ENCODE measurements at places on chromosomes 1 and 21. TPM values are rescaled to one million over a fixed set of nuclear protein-coding genes. Genes with fewer than 3 reads are reported as not detected.
A peak's percentile ranks its signal among the peaks of the same experiment; 100 is the strongest.

DNA sequence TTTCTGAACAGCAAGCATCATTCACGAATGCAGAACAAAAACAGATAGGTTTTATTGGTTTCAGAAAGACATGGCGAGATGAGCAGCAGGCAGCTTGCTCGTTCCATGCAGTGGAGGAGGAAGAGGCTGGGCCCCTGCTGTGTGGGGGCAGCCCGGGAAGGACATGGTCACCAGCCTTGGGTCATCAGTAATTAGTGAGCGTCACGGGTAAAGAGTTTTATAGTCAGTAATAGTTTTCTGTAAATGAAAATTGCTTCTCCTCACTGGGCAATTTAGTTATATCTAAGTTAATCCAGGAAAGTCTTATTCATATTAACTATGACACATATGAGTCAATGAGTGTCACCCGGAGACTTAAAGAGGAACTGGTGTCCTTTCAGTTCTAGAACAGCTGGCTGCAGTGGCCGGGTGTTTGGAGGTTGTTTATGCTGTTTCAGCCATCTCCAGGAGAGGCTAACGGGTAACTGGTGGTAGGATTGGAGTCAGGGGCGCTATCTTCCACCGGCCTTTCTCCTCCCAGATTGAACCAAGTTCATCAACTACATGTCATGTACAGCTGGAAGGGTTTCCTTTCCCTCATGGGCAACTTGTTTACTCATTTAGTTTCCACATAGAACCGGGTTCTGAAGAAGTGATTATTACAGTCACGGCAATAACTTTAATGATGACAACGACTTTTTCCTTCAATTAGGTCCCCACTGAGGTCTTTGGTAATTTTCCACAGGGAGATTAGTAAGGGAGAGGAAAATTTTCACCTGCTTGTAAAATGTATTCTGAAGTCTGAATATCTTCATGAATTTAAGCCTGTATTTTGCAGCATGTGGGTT, 34.6 kb upstream of the SLC45A1 start:
- no peak overlapping the region for H3K27ac ChIP-seq
- H3K4me1 ChIP-seq: peaks cover 19% of the 10 kb centered on the region
- H3K36me3 ChIP-seq: no peaks in the 10 kb centered on the region
- DNase-seq: peak; percentile 20
- H3K4me3 ChIP-seq: peak overlapping the region; percentile 11

GRCh38 chr1:215273838-215274516, 191.4 kb downstream of the KCNK2 start:
- no peak for DNase-seq
- H3K4me1 ChIP-seq: no peaks in the 10 kb centered on the region
- H3K4me3 ChIP-seq: no peak overlapping the region
- H3K27me3 ChIP-seq: no peaks in the 10 kb centered on the region
- H3K36me3 ChIP-seq: no peaks in the 10 kb centered on the region
- no peak overlapping the region for H3K27ac ChIP-seq

GRCh38 chr1:51553911-51554310, 34.8 kb upstream of the EPS15 start:
- H3K4me3 ChIP-seq: no peak overlapping the region
- H3K4me1 ChIP-seq: peaks cover 31% of the 10 kb centered on the region
- H3K27me3 ChIP-seq: no peaks in the 10 kb centered on the region

- H3K36me3 ChIP-seq: no peaks in the 10 kb centered on the region
- H3K4me1 ChIP-seq: no peaks in the 10 kb centered on the region
- H3K4me3 ChIP-seq: no peak overlapping the region
- peaks cover 2% of the 10 kb centered on the region for H3K27me3 ChIP-seq
- no peak overlapping the region for H3K27ac ChIP-seq
- DNase-seq: no peak
Measured at GRCh38 chr1:30469426-30469825, 254.0 kb downstream of the MATN1 start.

- peaks cover 40% of the 10 kb centered on the region for H3K27me3 ChIP-seq
- H3K36me3 ChIP-seq: no peaks in the 10 kb centered on the region
- no peak overlapping the region for H3K4me3 ChIP-seq
- H3K27ac ChIP-seq: no peak overlapping the region
- no peak for DNase-seq
- H3K4me1 ChIP-seq: no peaks in the 10 kb centered on the region
Measured at GRCh38 chr1:203450479-203451149, 25.0 kb upstream of the PRELP start.

DNA sequence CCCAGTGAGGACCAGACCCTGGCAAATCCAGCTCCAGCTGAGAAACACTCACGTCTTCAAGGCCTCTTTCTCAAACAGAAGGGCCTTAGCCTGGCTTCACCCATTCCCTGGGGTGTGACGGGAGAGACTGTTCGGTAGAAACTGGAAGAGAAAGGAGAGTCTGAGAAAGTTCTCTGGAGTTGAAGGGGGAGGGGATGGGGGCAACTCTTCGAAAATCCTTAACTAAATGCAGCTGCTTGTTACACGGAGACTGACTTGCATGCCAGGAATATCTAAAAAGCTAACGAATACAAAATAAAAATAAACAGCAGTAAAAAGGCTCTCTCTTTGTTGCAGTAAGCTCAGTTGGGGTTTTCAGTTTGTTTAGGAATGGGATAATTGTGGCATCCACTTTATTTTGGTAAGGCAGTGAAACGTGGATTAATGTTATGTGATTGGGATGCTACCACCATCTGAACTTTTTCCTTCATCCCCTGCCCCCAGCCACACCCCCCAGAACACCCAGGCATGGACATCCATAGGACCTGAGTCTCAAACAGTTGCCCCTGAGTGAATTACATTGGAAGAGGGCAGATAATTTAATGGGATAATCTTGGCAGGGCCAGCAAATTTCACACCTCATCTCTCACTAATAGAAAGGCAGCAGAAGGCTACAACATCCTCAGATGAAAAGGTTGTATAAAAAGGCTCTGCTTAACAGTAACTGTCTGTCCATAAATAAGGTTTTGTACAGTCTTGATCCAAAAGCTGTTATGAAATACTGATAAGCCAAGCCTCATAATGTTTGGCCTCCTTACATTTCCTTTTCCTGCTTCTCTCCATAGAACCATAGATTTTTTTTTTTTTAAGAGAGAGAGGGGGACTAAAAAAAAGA, 5.8 kb downstream of the ROR1 start:
- DNase-seq: no peak
- H3K4me1 ChIP-seq: peaks cover 8% of the 10 kb centered on the region
- no peaks in the 10 kb centered on the region for H3K36me3 ChIP-seq
- H3K27ac ChIP-seq: no peak overlapping the region
- H3K27me3 ChIP-seq: peaks cover 58% of the 10 kb centered on the region

DNA sequence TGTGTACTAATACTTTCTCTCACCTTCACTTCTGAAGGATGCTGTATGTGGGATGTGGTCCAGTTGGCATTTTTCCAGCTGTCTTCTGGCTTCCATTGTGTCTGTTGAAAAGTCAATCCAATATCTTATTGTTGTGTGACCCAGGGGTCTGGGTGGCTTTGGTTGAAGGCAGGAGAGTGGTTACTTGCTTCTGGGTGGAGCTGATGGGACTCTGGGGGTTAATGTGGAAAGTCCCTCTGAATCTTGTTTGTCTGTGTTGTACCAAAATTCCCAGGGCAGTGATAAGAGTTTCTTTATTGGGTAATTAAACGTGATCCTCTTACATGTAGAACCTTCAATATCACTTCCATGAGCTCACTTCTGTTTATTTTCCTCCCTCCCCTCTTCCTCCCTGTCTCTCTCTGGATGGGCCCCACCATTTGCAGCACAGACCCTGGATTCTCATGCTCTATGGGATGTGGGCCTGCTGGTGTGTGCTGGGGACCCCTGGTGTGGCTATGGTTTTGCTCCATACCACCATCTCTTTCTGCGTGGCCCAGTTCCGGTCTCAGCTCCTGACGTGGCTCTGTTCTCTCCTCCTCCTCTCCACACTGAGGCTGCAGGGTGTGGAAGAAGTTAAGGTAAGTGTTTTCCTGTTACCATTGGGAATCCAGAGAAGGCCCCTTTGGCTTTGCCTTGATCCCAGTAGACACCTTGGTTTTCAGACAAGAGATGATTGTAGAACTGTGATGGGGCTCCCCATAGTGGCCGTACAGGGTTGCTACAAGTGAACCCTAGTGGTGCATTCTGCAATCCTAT, 71.5 kb downstream of the HHAT start:
- H3K4me3 ChIP-seq: no peak overlapping the region
- H3K36me3 ChIP-seq: no peaks in the 10 kb centered on the region

GRCh38 chr1:224432146-224432545, 2.5 kb downstream of the WDR26 start:
- peaks cover 63% of the 10 kb centered on the region for H3K4me1 ChIP-seq
- DNase-seq: no peak
- H3K27me3 ChIP-seq: no peaks in the 10 kb centered on the region
- H3K4me3 ChIP-seq: peak overlapping the region; percentile 74
- H3K27ac ChIP-seq: peak overlapping the region; percentile 84

DNA sequence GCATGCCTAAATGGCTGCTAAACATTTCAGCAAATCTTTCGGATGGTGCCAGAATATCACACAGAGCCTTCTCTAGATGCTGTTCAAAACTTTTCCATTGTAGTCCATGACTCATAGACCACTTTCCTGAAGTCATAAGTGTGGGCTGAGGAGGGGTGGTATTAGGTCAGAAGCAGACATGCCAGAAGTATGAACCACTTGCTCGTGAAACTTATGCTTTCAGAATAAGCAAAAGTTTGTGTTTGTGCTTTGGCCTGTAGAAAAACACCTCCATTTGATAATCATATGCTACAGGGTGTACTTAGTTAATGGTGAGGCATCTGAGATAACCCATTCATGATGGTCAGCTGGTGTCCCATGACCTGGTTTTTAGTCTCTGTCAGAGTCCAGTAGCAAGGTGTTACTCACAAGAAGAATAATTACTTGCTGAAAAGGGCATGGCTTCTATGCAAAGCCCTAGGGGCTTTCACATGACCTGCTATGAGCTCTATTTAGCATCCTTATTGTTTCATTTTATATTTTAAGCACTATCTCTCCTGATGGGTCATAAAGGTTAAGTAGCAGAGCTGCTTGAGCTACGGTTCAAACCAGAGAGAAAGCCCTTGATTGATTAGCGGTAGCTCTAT, 183.1 kb upstream of the IVNS1ABP start:
- DNase-seq: no peak
- no peaks in the 10 kb centered on the region for H3K4me1 ChIP-seq
- H3K27me3 ChIP-seq: no peaks in the 10 kb centered on the region
- H3K27ac ChIP-seq: no peak overlapping the region
- H3K4me3 ChIP-seq: no peak overlapping the region

- H3K27ac ChIP-seq: no peak overlapping the region
- H3K4me1 ChIP-seq: peaks cover 21% of the 10 kb centered on the region
- H3K27me3 ChIP-seq: no peaks in the 10 kb centered on the region
- no peak for DNase-seq
Measured at GRCh38 chr1:156464335-156464734, 36.2 kb downstream of the MEF2D start.

GRCh38 chr1:41741244-41741643, 177.5 kb downstream of the HIVEP3 start:
- no peak overlapping the region for H3K4me3 ChIP-seq
- H3K4me1 ChIP-seq: peaks cover 88% of the 10 kb centered on the region
- no peaks in the 10 kb centered on the region for H3K27me3 ChIP-seq

DNA sequence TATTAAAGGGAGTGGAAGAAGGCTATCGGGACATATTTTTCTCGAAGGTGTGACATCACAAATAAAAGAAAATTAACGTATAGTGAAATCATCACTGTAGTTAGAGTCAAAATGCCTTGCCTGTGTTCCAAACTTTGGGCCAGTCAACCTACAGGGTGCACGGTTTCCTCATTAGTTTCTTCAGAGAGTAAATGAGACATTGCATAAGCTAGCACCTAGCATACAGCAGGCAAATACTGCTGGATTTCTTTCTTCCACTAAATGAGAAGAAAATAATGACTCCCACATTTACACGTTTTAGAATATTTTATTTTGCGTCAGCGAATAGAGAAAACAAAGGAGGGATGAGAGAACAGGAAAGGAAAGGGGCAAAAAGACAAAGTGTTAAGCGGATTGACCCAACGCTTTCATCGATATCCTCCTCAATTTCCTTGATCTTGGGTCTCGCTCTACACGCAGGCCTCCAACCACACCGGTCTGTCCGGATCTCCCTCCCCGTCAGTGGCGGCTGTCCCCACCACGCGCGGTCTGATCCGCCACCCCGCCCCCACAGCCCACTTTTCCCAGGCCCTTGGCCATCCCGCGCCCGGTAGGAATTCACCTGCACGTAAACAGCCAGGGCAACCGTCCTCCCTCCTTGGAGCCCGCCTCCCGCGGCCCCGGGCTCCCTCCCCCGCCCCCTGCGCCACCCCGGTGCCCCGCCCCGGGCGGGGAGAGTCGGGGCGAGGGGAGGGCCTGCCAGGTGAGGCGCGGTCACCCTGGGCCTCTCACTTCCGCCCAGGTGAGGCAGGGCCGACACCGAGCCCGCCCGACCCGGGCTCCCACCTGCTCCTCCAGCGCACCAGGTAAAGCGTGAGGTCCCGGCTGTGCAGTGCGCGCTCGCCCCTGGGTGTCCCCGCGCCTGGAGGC, at the start of gene PATJ:
Gene PATJ, plus strand, starts transcription at position 770 of the 909 bp plus-strand sequence. CDS start 20,413 bp downstream, outside the sequence.
- peaks cover 2% of the 10 kb centered on the region for H3K36me3 ChIP-seq
- peak; percentile 63 for DNase-seq
- peak within 1 kb of the TSS; percentile 86 for H3K4me3 ChIP-seq
- H3K4me1 ChIP-seq: peaks cover 22% of the 10 kb centered on the region
- no peaks in the 10 kb centered on the region for H3K27me3 ChIP-seq

DNA sequence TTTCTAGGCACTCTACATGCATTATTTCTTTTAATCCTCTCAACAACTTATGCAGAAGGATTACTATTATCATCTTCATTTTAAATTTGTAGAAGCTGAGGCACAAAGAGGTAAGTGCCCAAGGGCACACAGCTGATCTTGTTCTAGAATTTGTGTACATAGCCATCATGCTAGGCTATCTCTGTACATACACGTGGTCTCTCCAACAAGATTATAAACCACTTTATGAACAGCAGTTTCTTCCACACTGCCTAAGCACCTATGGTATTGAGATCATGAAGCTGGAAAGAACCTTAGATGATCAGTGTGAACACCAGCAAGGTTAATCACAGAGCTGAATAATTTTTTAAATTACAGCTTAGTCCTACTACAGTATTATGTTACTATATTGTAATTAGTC, 28.9 kb downstream of the UCHL5 start:
- no peaks in the 10 kb centered on the region for H3K27me3 ChIP-seq
- H3K36me3 ChIP-seq: peaks cover 27% of the 10 kb centered on the region
- H3K27ac ChIP-seq: no peak overlapping the region
- no peak for DNase-seq

DNA sequence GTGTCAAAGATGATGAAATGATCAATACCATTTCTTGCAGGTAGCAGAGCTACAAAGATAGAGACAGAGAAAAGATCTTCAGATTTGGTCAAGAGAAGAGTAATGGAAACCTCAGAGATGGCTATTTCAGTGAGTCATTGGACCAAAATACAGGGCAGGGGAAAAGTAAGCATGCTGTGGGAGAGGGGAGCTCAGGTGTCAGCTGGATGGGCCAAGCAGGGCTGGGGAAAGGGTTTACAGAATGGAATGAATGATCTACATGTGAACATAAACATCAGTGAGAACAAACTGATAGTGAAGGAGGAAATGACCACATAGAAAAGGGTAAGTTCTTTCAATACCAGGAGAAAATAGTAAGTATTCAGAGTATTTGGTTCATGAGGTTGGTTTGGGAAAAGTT, 61.4 kb upstream of the CNN3 start:
- DNase-seq: no peak
- H3K36me3 ChIP-seq: no peaks in the 10 kb centered on the region
- no peak overlapping the region for H3K4me3 ChIP-seq
- H3K4me1 ChIP-seq: no peaks in the 10 kb centered on the region
- H3K27me3 ChIP-seq: no peaks in the 10 kb centered on the region

Gene CREB3L4
- 7.0 TPM for total RNA-seq

Gene SLAMF9
- total RNA-seq: not detected

Gene PEX11B
- 33.2 TPM for total RNA-seq

Gene ANXA9
- not detected for total RNA-seq

Gene SMCP
- not detected for total RNA-seq

Gene GGPS1
- total RNA-seq: 28.2 TPM

Gene CENPF
- total RNA-seq: 125 TPM

Gene ANKRD45
- not detected for total RNA-seq

Gene OR2L13
- not detected for total RNA-seq

Gene FMN2
- not detected for total RNA-seq

Gene PCNX2
- 23.2 TPM for total RNA-seq
